ENCODE measurements at places on chromosomes 2 and 18.

DNA sequence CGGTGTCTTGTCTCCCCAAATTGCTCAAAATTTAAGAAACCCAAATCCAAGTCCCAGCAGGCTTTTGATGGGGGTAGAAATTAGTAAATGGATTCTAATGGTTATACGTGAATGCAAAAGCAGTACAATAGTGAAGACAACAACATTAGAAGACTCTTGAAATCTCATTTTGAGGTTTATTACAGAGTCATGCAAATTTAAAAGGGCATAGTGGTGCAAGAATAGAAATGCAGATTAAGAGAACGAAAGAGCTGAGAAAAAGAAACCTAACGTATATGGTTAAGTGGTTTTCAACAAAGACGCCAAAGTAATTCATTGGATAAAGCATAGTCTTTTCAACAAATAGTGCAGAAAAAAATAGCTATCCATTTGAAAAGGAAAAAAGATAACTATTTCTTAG is 33.2 kb upstream of the CXXC1 start:
- no peak for DNase-seq

- peak; percentile 12 for DNase-seq
Measured at GRCh38 chr2:96207774-96208142, 869 bp downstream of the STARD7 start.

GRCh38 chr18:653512-653911 is 3.9 kb upstream of the TYMS start:
- no peak for DNase-seq

GRCh38 chr2:233470839-233471238 is 95.7 kb downstream of the USP40 start:
- DNase-seq = no peak

GRCh38 chr2:44844651-44845270 is 96.7 kb upstream of the SIX3 start:
- DNase-seq = no peak

DNA sequence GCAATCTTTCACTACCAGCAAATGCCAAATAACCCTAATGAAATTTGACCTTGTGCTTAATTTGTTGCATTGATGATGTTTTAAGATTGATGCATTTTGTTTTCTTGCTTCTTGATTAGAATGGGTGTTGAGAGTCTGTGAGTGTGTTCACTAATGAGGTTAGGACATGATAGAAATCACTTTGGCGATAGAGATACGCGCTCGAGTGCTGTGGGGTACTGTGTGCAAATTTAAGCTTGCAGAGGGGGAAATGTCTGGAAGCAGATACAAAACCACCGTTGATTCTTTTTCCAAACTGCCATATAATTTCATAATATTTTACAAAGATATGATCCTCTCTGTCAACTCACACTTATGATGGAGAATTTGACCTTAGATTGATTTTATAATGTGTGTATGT is 200.9 kb downstream of the PIEZO2 start:
- no peak for DNase-seq
